Glomerular endothelial cell (primary cell): ENCODE measurements at places on chromosomes 16 and 17. TPM values are rescaled to one million over a fixed set of nuclear protein-coding genes. Genes with fewer than 3 reads are reported as not detected.

Gene JUP
- 535 and 764 TPM in 2 replicates for total RNA-seq

Gene VASN
- total RNA-seq, result 5.7 and 6.8 TPM in 2 replicates

Gene ADAT1
- 42.5 and 120 TPM in 2 replicates for total RNA-seq

DNA sequence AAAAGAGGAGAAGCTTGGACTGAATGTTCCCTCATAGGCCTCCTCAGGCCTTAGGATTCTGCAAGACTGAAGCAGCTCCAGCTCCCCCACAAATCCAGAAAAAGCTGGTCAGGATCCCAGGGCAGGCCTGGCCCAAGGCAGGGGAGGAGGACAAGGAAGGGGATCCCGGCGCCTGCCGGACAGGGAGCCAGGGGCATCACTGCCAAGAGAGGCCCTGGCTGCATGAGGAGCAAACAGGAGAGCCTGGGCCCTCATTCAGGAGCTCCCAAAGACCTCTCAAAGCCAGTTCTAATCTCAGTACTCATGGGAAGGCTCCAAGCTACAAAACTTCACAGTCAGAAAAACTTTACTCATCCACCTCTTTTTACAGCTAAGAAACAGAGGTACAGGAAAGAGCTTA lies 67.3 kb downstream of the ZNF423 start:
- no peak for DNase-seq

- no peak for DNase-seq
Measured at GRCh38 chr16:87384162-87384874, 742 bp upstream of the FBXO31 start.

DNA sequence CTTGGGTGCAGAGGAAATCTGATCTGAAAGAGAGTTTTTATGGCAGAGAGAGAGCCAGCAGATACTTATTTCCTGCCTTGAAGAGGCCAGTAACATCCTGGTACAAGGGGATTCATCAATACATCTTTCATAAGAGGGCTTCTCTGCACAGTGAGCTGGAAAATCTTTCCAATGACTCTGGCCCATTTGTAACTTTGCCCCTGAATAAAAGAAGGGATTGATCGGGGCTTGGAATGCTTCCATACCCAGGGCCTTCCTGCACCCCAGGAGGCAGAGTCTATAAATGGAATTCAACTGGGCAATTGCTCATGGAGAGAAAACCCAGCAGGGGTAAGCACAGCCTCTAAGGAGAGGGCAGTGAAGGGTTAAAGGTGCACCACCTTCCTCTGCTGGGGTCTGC lies 163.3 kb downstream of the XYLT1 start:
- DNase-seq, result no peak

- no peak for DNase-seq
Measured at GRCh38 chr17:29151567-29151966, 28.6 kb downstream of the MYO18A start.

DNA sequence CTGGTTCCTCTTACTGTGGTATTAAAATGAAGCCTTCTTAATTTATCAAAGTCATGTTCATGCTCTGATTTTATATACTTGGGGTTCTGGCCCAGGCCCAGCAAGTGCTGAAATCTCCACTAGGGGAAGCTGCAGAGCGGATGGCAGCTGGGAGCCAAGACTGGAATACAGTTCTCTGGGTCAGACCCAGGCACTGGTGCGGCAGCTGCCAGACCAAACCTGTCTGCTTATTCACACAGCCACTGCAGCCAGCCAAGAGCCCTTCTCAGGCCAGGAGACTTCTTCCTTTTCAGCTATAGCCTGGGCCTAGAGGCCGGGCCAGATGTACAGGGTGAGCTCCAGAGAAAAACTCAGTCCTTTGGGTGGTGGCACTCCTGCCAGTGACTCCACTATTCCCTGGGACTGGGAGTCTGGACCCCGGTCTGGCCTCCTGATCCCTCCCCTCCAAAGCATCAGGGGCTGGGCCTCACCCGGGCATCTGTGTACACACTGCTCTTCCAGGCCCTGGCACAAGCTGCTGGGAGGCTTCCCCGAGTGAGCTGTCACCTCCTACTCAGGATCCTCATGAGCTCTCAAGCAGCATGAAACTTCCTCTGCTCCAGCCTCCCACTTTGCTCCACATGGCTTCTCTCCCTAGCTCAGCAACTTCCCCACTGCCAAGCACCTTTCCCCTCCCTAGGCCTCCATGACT lies 24.4 kb downstream of the ATP6V0D1 start:
- no peak for DNase-seq

GRCh38 chr16:30615358-30616091 lies 5.3 kb upstream of the ZNF689 start:
- no peak for DNase-seq

GRCh38 chr17:36527621-36528250 lies 6.9 kb downstream of the MYO19 start:
- no peak for DNase-seq
